T1000 (cell line): ENCODE measurements at places on chromosomes 7 and 10.

DNA sequence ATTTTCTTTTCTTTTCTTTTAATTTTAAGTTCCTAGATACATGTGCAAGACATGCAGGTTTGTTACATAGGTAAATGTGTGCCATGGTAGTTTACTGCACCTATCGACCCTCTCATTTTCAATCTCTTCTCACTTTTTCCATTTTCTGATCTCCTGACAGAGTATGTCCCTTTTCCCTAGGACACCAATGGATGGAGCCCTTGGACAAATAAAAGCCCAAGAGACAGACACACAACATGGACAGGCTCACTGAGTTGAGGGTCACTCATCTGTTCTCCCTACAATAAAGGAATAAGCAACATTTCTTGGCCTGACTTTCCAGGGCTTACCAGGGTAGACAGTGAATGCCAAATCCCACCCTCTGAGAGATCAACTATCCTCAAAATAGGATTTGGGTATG, 15.2 kb upstream of the UBE2D1 start:
- no peak for DNase-seq

DNA sequence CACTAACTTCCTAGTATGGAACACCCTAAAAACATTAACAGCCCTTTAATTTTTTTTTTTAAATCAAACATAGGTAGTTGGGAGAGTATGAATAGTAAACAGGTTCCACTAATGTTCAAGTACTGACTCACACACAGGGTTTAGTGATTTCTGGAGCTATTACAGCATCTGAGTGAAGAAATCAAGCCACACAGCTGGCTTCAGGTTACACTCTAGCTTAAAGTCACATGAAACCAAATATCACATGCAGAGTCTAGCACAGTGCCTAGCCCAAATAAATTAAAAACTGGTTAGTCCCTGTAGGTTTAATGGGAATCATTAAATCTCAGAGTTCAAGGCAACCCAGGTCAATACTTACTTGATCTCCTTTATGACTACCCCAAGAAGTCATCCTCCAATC, 11.6 kb downstream of the PANK1 start:
- DNase-seq: no peak

DNA sequence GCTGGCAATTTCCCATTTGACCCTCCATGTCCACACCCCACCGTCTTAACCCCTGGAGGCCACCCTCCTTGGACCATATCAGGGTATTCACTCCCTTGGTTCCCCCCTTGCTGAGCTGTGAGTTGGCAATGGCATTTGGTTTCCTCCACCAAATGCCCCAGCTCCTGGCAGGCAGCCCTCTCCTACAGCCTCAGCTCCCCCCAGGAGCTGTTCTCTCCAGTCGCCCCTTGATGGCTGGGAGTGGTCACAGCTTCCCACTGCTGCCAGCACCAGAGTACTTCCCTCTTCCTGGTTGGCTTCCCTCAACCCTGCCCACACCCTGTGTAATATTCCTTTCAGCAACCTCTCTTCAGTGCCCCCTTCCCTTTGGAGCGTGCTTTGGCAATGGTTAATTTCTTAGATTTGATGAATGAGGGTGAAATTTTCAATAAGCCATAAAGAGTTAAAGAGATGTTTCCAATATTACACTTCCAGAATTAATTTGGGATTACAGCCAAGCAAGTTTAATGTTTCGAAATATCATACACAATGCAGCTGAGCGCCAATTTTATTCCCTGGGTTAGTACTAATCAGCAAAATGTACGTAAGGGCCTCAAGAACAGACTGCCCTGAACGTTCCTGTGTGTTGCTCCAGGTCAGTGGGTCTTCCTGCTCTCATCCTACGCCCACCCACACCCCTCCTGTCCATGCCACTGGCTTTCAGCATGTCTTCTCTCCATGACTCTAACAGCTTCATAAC, 207.1 kb upstream of the NFE2L3 start:
- no peak for DNase-seq

DNA sequence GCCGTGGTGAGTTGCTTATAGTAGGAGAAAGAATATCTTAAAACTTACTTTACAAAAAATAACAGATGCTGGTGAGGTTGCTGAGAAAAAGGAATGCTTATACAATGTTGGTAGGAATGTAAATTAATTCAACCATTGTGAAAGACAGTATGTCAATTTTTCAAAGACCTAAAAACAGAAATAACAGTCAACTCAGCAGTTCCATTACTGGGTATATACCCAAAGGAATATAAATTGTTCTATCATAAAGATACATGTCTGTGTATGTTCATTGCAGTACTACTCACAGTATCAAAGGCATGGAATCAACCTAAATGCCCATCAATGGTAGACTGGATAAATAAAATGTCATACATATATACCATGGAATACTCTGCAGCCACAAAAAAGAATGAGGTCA, 420.4 kb downstream of the AUTS2 start:
- no peak for DNase-seq

DNA sequence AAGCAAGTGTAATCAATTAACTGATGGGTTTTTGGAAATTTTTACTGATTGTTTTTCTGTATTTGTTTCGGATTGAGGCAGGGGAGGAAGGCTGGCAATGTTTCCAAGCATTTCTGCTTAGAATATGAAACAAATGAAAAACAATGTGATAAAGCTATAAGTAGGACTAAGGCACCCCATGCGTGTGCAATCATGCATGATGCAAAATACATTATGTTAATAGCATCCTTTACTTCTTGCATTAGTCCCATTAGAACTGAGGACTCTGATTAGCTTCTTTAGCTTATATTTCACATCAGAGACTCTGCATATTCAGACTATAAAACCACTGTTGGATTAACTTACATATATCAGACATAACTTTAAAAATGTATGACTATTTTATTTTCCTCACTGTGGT, 48.7 kb upstream of the AGMO start:
- DNase-seq: no peak

DNA sequence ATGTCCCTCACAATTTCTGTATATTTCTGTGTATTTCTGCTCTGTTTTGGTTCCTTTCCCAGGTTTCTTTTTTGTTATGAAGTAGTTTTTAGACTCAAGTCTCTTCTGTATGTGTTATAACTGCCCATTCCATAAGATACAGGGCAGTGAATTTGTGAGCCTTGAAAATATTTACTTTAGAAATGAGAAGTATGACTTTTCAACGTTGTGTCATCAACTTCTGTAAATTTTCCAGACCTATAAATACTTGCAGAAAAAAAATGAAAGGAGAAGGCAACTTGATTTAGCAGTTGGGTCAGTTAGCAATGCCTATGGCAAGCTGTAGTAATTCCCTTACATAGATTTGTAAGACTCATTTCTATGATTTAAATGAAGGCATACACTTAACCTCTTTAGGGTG, 11.5 kb downstream of the EGFR start:
- DNase-seq: no peak

- no peak for DNase-seq
Measured at GRCh38 chr7:139065323-139065722, 29.5 kb upstream of the ZC3HAV1L start.

DNA sequence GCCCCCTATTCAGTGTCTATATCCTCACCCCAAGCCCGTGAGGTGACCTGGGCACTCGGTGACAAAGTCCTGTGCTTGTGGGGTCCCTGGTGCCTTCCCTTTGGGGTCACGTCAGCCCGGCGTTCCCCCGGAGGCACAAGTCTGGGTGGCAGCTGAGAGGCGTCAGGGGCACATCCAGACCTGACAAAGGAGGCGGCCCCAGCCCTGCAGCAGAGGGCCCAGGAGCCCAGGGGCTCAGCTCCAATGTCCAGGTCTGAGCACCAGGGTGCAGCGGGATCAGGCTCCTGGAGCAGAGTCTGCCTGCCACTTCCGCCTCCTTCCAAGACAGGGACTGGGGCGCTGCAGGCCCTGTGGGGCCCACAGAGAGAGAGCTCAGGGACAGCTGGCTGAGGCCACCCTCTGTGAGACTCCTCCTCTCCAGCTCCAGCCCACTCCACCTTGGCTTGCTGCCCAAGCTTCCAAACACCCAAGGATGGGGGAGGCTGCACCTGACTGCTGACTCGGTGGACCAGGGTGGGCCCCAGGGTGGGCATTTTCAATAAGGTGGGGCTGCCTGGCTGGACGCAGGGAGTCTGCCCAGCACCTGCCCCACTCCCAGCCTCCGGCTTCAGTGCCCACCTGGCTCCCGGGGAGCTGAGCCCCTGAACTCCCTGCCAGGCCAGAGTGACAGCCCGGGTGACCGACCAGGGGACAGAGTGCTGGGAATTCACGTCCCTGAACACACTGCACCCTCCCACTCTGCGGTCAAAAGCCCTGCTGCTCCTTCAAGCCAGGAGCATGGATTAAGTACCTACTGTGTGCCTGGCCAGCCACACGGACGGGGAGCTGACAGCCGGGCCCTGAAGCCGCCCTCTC, 1.0 kb upstream of the KNDC1 start:
- no peak for DNase-seq

GRCh38 chr7:107152011-107152410, 16.8 kb upstream of the HBP1 start:
- no peak for DNase-seq

GRCh38 chr7:97871659-97872024, 566 bp downstream of the ASNS start:
- no peak for DNase-seq

DNA sequence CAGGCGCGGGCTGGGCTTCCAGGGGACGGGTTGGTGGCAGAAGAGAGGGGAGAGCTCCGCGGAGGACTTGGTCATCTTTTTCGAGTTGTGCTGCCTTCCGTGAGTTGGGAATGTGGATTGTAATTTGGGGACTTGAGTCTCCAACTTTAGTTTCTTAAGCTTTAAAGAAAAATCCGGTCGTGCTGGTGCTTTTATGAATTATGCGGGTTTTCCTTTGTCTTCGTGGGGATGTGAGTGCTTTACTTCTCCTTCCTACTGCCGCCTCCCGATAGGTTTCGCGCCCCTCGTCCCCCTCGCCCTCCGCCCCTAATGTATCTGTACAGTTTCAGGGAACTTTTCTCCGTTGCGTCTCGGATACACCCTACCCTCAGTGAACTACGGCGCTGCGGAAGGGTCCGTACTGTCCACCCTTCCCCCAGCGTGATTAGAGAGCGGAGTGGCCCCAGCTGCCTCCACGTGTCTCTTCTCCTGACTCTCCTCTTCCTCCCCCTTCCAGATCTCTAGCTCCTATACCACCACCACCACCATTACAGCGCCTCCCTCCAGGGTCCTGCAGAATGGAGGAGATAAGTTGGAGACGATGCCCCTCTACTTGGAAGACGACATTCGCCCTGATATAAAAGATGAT, 649 bp downstream of the SCD start:
- DNase-seq: no peak
